Ammon's horn (tissue), 1 donor: ENCODE measurements at places on chromosomes 11 and 22.

DNA sequence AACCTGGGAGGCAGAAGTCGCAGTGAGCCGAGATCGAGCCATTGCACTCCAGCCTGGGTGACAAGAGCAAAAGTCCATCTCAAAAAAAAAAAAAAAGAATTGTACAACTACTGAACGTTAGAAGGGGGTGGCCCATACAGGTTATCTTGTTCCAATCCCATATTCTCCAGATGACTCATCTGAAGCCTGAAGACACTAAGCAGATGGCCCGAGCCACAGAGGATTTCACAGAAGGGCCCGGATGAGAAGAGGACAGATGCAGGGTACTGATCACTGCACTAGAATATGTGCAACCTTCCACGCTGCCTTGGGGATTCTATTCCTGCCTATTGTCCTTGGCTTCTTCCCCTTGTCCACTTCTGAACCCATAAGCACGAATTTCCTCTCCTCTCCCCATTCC lies 70.9 kb upstream of the UBASH3B start:
- DNase-seq: no peak

- DNase-seq: no peak
Measured at GRCh38 chr11:11348303-11348702, 4.7 kb downstream of the CSNK2A3 start.

DNA sequence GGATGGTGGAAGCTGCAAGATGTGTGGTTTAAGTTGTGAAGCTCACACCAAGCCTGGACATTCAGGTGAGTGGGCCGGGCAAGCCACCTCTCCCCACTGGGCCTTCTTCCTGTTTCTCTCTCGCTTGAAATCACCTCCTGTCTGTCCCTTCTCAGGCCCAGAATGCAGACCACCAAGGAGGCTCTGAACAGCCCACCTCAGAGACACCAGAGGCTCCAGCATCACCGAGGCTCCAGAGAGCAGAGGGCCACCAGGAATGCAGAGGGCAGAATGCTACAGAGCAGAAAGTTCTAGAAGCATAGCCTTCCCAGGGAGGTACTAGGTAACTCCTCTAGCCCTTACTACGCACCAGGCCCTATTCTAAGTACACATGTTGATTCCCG lies 14.8 kb upstream of the IL2RB start:
- no peak for DNase-seq

DNA sequence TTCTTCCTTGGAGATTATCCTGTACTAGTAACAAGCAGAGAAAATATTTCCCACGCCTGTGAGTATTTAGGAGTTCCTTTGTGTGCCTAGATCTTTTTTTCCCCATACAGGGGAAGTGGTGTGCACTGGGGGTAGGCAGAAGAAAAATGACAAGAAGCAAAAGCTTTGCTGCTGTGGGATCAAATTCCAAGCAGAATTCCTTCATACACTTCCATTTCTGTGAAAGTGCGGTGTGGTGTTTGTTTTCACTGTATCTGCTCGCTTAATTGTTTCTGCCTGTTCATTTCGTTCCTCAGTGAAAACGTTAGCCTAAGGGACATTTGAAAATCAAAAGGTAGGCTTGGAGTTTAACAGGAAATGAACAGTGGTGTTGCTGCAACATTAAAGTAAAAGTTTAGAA lies 47.9 kb downstream of the BLID start:
- DNase-seq: no peak

GRCh38 chr11:118168751-118169150 lies 7.7 kb downstream of the SCN2B start:
- no peak for DNase-seq

GRCh38 chr11:128469220-128469619 lies 118.1 kb downstream of the ETS1 start:
- DNase-seq: no peak

DNA sequence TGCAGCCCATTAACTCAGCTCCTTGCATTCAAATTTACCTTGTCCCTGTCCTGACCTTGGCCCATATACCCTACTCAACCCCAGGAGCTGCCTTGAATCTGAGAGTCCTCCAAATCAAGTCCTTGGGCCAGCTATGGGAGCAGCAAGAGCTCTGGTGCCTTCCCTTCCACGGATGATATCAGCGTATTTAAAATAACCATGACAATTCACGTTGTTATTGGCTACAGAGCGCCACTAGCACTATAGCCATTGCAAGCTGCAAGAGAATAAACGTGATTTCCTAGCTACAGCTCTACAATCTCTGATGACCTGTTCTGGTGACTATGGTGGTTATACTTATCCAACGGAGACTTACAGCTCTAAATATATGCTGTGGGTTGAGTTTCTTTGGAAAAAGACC lies 357.8 kb downstream of the LARGE1 start:
- DNase-seq: no peak

- no peak for DNase-seq
Measured at GRCh38 chr11:18111005-18111404, 5.1 kb upstream of the SAAL1 start.

DNA sequence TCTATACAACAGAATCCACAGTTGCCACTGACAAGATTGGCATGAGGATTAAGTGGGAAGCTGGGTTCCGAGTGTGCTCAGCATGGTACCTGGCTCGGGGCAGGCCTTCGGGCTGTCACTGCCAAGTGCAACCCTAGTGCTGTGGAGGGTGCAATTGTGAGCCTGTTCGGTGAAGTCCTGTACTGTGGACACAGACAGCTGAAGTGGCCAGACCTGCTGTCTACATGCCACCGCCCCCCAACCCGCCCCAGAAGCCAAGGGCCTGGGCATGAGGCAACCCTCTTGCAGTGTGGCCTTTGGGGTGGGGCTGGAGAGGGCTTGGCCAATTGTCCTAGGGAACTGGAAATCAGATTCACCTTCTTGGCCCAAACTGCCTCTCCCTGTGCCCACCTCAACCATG lies 15.6 kb upstream of the SHISAL1 start:
- no peak for DNase-seq

DNA sequence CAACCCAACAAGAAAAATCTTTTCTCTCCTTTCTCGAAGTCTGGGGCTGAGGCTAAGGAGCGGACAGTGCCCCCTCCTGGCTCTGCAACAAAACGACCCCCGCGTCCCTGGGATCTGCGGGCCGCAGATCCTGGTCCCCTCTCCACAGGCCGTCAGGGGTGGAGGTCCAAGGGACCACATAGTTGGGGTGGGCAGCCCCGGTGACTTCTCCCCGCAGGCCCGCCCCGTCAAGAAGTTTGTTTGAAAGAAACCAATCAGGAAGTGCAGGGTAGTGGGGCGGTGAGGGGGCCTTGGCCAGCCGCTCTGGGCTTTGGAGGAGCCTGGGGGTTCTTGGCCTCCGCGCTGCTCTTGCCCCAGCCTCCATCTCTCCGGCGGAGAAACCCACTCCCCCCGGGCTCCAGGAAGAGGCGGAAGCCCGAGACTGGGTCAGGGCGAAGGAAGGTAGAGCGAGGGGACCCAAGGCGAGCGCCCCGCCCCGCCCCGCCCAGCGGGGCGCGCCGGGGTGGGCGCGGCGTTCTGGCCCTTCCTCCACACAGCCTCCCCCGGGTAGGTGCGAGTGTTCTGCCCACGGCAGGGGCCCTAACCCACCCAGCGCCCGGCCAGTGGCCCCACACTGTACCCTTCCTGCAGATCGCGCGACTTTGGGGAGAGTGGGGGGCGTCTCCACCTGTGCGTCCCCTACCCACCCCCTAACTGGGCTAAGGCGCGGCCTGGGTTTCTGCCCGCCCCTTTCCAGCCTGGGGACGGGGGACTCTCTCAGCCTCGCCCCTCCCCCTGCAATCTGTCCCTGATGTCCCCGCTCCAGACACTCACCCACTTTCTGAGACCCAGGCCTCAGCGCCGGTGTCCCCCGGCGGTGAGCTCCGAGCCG lies 1.3 kb downstream of the TP53I11 start:
- no peak for DNase-seq

GRCh38 chr11:69670158-69670845 lies 4.9 kb downstream of the LTO1 start:
- peak; percentile 94 for DNase-seq

GRCh38 chr22:46373159-46373558 lies 37.6 kb downstream of the TRMU start:
- no peak for DNase-seq

DNA sequence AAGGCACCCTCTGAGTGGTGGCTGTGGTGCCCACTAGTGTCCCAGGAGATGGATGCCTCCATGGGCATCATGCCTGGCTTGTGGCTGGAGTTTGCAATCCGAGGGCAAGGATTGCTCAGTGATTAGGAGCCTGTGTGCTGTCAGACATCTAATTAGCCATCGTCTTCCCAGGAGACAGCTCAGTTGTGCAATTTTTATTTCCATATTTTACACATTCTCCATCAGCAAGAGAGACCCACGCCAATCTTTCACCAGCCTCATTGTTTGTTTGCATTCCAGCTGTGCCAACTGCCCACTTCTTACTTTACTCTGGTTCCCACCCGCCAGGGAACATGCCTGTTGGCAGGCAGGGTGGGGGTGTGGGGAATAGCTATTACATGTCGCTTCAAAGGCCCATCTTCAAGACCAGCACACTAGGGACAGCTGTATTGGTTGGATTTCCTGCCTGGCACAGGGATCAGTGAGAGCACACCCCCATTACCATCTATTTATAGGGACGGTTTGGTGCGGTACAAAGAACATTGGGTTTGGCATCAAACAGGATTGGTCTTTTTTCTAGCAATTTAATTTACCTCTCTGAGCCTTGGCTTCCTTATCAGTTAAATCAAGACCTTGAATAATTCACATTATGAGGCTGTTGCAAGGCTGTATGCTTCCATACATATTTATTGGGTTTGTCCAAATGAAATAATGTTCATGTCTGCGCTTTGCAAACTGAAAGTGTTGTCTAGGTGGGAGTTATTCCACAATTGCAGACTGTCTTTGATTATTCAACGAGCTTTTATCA lies 80.7 kb upstream of the NAV2 start:
- DNase-seq: no peak

DNA sequence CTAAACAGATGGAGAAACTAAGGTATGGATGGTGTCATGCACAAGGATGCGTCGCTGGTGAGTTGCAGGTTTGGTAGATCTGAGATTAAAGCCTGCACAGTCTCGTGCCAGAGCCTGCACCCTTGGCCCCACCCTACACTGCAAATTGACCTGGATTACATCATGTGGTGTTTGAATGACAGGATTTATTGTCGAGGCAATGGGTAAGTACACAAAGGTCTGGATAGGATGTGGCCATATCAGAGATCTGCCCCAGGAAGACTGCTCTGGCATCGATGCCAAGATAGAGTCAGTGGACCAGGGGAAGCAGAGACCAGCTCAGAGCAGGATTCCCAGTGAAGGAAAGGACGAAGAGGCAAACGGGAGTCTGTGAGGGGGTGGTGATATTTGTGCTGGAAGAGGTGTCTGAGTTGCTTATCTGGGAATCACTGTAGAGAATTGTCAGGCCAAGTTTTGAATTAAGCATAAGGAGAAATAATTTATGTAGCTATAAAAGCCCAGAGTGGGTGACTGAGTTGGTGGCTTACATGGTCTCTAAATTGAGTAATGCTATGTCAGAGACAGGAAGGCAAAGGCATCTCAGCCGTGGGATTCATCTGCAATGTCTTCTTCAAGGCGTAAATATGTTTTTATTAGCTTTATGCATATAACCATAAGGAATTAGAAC lies 499.6 kb upstream of the B3GAT1 start:
- DNase-seq: no peak

DNA sequence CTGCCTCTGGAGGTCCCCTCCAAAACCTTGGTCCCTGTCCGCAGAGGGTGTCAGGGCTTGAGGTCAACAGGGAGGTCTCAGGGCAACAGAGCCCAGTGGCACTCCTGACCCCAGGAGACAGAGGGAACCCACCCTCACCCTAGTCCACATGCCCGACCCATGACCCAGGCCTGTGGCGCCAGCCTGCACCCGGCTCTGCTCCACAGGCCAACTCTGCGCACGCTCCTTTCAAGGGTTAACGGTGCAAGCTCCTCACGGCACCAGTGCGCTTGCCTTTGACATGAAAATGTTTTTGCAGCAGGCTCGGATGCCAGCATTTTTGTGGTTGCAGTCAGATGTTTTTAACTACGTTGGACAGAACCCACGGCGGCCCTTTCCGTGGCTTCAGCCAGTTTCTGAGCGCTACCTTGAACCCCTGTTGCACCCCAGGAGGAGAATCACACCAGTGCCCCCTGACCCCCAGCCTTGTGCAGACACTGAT lies 68.6 kb downstream of the CDKN1C start:
- DNase-seq: no peak

DNA sequence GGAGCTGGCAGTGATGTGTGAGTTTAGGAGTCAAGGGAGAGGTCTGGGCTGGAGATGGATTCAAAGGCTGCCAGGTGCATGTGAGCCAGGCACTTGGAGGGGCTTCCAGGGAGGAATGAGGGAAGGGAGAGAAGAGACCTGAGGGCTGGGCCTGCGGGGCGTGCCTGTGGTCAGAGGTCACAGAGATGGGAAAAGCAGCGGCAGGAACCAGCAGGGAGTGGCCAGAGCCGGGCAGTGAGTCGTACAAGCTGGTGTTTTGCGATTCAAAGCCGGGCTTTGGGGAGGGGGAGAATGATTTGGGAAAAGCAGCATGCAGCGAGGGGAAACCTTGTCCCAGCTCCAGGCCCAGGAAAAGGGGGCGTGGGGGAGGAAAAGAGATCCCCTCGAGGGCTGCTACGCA lies 96.9 kb upstream of the RTL6 start:
- DNase-seq: no peak

DNA sequence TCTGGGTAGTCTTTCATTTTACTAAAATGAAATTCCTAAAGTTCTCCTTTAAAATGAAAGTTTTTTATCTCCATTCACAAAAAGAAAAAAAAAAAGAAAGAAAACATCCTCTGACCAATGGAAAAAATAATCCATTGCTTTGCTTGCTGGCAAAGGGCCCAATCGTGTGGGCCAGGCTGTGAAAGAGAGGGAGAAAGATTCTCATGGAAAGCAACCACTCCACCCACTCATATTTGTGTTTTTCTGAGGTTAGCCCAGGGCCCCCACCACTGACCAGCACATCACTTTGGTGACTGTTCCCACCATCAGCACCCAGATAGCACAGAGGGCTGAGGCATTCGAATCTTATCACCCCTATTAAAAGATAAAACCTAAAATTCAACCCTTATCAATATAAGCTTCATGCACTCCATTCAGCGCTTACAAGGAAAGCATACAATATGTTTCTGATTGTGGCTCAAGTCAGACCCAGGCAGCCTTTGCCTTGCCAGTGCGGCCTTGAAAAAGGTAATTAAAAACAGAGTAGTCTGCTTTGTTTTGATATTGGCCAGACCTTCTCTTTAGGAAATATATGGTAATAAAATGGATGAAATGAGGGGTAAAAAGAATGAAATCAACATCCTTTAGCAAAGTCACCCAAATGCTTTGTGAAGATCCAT lies 192.8 kb downstream of the ETS1 start:
- DNase-seq: no peak

DNA sequence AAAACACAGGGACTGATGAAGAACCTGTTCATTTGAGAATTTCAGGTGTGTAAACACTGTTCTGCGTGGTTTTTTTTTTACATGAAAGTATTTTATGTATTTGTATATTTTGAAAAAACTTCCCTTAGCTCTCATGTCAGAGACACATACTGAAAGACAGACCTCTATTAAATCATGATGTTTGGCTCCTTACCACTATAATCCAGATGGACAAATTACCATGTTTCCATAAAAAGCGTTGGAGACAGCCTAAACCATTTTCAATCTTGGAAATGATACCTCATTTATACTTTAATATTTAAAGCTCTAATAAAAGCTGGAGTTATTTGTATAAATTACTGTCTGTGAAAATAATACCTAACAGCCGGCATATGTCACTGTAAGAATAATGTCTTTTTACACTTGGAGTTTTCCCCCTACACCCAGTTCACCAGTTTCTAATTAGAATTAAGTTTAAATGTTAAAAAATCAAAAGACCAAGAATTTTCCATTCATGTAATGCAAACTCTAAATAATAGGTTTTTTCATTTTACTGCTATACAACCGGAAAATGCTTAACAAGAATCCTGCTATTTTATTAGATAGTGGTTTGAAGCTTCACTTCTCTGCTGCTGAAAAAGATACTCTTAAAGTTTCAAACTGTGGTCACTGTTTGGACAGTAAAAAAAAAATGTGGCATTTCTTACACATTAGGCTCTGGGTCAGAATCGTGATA lies 30.8 kb downstream of the APLP2 start:
- DNase-seq: no peak
